Retina (tissue), 1 donor: ENCODE measurements at places on chromosomes 11 and 22.

DNA sequence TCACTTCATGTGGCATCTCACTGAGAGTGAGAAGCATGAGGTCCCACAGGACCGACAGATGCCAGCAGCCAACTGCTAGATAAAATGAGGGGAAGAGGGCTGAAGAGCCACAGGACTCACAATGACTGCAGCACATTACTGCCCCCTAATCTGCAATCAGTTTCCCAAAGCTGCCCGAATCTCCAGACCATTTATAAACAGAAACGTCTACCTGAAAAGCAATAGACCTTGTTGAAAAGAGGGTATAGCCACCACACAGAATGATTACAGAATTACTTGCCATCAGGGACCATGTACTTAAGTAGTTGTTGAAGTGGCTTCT lies 12.4 kb upstream of the TEF start:
- no peak for DNase-seq

DNA sequence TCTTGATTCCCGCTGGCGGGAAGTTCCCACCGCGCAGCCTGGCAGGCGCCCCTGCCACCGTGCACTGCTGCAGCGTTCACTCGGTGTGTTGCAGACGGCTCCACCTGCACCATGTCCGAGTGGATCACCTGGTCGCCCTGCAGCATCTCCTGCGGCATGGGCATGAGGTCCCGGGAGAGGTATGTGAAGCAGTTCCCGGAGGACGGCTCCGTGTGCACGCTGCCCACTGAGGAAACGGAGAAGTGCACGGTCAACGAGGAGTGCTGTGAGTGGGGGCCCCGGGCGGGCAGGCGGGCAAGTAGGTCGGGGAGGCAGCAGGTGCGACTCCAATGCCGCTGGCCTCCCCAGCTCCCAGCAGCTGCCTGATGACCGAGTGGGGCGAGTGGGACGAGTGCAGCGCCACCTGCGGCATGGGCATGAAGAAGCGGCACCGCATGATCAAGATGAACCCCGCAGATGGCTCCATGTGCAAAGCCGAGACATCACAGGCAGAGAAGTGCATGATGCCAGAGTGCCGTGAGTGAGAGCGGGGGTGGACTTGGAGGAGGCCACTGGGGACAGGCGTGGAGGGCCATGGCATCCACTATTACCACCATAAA lies 99.7 kb downstream of the RRAS2 start:
- DNase-seq, result no peak

GRCh38 chr11:107898270-107898669 lies 30.0 kb upstream of the RAB39A start:
- DNase-seq, result no peak

DNA sequence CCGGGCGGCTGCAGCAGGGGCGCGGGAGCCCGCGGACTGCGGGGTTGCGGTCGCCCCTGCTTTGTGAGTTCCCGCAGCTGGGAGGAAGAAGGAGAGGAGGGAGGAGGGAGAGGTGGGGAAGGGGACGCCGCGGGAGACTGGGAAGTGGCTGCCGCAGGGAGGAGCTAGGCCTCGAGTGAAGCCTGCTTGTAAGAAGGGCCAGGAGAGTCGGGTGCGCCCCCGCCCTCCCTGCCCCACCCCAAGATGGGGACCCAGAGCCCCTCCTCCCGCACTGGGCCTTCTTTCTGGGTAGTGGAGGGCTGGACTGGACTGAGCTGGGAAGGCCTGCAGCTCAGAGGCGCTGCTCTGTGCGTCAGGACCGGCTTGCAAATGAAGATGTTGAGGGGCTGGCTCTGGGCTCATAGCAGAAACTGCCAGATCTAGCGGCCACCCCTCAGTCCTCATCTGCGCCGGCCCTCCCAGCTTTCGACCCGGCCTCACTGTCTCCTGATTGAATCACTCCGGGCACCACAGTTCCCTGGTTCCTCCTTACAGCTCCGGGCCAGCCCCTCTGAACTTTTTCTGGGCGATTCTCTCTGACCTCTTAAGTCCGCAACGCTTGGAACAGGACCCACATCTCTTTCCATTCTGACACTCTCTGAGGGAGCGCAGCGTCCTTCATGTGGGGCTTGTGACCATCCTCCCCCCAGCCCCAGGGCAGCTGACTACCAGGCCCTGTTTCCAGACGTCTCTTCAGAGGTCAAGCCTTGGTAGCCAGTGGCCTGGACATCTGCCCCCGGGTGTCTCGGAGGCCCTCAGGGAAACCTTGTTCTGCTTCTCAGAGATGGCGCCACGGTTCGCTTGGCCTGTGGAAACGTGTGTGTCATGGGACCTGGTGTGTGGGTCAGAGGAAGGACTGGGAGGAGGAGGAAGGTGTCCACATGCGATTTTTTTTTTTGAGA lies 21.9 kb downstream of the SERPINH1 start:
- DNase-seq, result peak; percentile 87

- DNase-seq, result no peak
Observed at GRCh38 chr11:35077709-35078469, 61.1 kb upstream of the CD44 start.

DNA sequence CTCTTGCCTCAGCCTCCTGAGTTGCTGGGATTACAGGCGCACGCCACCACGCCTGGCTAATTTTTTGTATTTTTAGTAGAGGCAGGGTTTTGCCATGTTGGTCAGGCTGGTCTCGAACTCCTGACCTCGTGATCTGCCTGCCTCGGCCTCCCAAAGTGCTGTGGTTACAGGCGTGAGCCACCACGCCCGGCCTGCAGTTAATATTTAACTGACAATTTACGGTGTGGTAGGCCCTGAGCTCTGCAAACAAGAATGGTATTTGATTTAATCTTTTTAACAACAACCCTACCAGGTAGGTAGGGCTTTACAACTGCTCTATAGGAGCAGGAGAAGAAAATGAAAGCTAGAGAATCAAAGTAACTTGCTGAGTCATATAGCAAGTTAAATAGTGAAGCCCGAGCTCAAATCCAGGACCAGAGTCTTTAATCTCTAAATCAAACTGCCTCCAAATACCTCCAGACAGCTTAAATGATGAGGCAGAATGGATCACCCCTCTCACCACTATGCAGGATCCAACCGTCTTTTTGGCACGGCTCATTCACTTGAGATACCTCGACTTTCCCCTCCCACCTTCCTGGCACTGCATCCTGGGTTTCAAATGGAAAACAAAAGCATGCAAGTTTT lies 9.4 kb downstream of the UEVLD start:
- DNase-seq, result no peak

DNA sequence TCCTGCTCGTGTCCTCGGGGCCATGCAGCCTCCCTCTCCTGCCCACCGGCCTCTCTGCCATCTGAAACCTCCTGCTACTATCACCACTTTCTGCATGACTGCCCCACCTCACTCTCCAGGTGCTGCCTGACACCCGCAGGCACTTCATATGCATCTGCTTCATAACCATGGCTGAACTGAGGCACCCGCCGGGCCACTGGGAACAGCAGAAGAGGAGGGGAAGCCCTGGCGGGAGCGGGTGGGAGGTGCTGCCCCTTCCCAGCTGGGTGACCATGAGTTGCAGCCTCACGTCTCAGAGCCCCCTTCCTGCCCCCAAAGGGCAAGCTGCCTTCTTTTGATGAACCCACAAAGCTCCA lies 21.7 kb upstream of the PICK1 start:
- no peak for DNase-seq

GRCh38 chr22:37748659-37749058 lies 51.8 kb downstream of the TRIOBP start:
- DNase-seq, result no peak

DNA sequence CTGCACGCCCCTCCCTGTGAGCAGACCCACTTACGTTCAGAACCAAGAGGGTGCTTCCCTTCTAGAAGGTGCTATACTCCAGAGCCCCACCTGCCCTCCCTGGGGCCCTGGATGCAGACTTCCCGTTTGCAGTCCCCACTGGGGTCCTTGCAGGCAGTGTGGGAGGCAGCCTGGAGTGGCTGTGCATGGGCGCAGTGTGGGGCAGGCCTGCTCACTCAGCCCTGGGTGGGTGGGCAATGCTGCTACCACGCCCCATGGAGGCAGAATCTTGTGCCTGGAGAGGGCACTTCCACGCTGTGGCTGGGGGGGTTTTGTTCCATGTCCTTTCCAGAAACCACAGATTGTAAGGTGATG lies 116.2 kb downstream of the KCNQ1OT1 start:
- DNase-seq, result peak; percentile 2

DNA sequence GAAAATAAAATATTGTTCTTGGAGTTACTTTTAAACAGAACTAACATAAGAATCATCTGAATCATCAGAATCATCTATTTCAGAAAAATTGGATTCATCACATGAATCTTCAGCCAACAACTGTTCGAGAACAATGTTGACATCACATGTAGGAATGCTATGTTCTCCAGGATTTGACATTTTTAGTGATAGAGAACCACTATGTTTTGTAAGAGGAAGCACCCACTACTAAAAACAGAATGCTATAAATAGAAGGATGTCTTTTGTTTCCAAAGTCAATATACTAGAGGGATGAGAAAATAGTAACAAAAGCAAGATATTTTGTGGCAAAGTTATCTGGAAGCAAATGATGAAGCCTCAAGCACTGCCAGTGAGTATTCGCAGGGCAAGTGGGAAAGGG lies 263.4 kb upstream of the DDI1 start:
- DNase-seq, result no peak
